Myocyte (in vitro differentiated cells): ENCODE measurements at places on chromosomes 12 and 14. TPM values are rescaled to one million over a fixed set of nuclear protein-coding genes. Genes with fewer than 3 reads are reported as not detected.

SLC25A47 gene
- not detected in 2 replicates for total RNA-seq

GRCh38 chr14:75361041-75361440, 66.8 kb upstream of the JDP2 start:
- DNase-seq: no peak

PTGES3 gene
- 73.5 and 82.2 TPM in 2 replicates for total RNA-seq

DNA sequence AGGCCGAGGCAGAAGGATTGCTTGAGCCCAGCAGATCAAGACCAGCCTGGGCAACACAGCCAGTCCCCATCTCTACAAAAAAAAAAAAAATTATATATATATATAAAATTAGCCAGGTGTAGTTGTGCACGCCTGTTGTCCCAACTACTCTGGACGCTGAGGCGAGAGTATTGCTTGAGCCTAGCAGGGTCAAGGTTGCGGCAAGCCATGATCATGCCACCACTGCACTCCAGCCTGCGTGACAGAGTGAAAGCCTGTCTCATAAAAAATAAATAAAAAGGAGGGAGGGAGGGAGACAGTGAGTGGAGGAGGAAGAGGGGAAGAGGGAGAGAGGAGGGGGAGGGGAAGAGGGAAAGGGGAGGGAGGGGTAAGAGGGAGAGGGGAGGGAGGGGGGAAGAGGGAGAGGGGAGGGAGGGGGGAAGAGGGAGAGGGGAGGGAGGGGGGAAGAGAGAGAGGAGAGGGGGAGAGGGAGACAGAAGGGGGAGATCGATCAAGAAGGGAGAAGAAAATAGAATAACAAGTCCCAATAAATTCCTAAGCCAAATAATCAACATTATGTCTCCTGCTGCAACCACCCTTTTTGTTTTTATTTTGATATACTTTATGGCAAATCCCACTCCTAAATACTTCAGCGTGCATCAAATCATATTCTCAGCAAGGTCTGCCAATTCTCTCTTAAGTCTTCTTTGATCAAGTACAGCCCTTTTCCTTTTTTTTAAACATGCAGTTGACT, 163.9 kb downstream of the MED13L start:
- no peak for DNase-seq

DNA sequence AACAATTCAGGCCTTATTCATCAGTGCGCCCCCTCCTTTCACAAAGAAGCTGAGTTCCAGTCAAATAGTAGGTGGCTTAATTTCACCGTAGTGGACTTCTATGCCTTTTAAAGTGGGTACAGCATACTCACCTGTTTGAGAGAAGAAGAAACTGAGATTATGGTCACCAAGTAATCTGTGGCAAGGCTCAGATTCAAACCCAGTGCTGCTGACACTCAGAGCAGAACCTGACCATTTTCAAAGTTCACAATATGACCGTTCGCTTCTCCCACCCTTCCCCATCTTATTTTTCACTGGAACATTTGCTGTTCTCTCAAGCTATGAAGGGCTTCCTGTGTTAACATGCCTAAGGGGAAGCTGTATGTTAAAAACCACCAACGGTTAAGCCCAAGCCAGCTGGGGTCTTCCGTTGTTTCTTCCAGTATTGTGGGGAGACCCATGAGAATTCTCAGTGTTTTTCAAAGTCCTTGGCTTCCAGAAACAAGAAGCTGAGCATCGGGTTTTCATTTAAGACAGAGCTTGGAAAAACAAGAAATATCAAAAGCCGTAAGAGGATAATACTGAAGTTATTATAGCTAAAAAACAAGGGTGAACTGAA, 6.1 kb upstream of the PSMA6 start:
- no peak for DNase-seq

- no peak for DNase-seq
Measured at GRCh38 chr12:122501489-122501989, 807 bp upstream of the ZCCHC8 start.

- DNase-seq: no peak
Measured at GRCh38 chr14:69891422-69891821, 12.2 kb downstream of the SMOC1 start.

IKBIP gene
- total RNA-seq: 31.7 and 36.9 TPM in 2 replicates

GRCh38 chr12:58905422-58905821, 14.9 kb downstream of the LRIG3 start:
- DNase-seq: no peak

DNA sequence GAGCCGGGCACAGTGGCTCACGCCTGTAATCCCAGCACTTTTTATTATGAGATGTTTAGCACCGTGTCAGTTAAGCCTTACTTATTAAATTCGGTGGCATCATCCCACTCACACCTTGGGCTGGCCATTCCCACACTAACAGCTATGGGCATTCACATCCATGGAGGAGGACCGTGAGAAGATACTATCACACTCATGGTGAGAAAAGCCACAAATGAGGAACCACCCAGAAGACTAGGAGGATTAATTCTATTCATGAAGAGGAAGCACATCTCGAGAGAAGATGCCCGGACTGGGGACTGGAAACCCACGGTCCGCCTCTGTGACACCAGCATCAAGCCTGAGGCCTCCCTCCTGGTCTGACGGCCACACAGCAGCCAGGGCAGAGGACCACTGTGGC, 4.9 kb downstream of the CDC42BPB start:
- no peak for DNase-seq

DNA sequence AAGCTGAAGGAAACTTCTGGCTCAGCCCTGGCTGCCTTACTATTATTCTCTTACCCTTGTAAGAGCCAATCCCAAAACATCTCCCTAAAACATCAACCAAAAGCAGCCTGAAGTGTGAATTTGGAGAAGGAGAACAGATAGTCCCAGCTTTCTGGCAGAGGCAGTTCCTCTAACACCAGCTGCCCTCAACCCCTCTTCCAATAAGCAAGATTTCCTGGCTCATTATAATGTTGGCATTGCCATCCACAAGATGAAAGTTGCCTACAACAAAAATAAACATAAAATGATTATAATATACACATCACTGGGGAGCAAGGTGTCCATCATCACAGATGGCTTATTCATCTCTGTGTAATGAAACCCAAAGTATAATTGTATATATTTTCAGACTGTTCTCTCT, 352.5 kb upstream of the CCDC196 start:
- no peak for DNase-seq

DNA sequence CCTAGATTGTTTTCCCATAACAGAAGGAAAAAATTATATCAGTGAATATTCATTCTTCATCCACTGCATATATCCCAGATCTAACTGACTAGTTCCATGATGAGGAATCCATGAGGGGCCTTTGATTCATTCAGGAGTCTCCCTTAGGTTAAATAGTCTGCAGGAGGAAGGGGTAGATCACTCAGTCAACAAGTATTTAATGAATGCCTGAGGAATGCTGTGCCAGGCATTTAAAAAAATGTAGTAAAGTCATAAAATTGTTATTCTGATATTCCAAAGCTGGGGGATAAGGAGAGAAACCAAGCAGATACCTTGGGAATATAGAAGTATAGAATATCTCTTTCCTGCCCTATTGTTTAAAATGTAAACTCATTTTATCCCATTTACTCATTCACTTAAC, 216.2 kb upstream of the CAND1 start:
- DNase-seq: no peak

KLC1 gene
- 669 and 703 TPM in 2 replicates for total RNA-seq

- DNase-seq: no peak
Measured at GRCh38 chr12:57775563-57776246, 3.3 kb downstream of the EEF1AKMT3 start.

- no peak for DNase-seq
Measured at GRCh38 chr14:104404922-104405321, 174.6 kb upstream of the C14orf180 start.

DNA sequence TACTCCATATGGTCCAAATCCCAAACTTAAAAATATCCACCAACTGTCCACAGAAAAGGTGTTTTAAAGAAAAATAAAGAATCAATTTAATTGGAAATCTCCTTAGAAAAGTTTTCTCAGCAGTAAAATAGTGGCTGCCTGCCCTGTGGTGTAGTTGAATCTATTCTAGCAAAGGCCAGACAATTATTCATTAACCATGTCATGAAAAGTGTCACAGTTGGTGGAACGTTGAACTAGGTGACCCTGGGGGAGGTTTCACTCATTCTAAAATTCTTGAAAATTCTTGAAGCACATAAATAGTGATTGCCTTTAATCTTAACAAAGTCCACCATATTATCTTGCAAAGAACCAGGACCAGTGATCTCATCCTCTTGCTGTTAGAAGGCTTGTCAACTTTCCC, 78.4 kb upstream of the GZMB start:
- DNase-seq: no peak

DNA sequence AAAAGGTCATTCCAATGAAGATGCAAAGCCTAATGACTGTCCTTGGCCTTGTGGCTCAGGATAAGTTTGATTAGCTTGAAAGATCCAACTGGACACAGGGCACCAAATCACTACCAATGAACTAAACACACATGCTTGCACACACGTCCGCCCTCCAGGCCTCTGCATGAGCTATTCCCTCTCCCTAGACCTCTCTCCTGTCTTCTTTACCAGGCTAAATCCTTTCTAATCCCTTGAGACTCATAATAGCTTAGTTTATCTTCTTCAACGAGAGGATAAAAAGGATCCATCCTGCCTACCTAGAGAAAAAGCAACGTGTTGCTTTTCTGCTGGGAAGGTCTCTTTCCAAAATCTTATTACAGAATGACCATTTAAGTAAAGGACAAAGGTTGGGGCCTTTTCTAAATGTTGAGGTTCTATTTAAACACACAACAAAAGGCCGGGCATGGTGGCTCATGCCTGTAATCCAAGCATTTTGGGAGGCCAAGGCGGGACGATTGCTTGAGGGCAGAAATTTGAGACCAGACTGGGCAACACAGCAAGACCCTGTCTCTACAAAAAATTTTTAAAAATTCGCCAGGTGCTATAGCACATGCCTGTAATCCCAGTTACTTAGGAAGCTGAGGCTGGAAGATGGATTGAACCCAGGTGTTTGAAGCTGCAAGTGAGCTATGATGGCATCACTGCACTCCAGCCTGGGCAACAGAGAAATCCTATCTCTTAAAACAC, 22.4 kb downstream of the PXN start:
- DNase-seq: no peak

DNA sequence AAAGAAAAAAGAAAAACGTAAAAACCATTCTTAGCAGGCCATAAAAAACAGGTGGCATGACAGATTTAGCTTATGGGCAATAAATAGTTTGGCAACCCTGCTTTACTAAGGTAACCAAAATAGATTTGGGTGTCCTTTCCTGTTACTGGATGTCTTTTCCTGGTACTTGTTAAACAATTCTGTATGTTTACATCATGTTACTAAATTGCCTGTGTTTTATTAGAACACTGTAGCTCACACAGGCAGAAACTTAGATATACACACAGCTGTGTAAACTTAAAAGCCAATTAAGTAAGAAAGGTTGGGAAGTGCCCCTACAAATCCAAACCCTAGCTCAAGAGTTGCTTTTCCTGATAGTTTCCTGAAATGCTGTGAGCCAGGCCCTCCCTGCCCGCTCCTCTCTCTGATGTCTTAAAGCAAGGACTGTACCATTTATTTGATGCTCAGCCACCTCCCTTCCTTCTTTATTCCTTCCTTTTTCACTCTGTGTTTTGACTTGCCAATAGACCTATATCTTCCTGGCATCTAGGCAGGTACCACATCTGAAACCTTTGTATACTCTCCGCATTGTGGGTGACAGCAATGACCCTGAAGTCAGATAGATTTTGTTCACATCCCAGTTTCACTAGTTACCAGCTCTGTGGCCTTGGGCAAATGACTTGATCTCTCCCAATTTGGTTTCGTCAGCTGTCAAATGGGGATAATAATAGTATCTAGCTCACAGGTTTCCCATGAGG, 3.7 kb upstream of the CAMKK2 start:
- peak; percentile 29 for DNase-seq

- DNase-seq: peak; percentile 88
Measured at GRCh38 chr12:89390802-89391673, 38.7 kb upstream of the DUSP6 start.

HNF1A gene
- total RNA-seq: not detected in 2 replicates

GRCh38 chr12:104155711-104156555, 17.9 kb upstream of the NFYB start:
- DNase-seq: no peak

DNA sequence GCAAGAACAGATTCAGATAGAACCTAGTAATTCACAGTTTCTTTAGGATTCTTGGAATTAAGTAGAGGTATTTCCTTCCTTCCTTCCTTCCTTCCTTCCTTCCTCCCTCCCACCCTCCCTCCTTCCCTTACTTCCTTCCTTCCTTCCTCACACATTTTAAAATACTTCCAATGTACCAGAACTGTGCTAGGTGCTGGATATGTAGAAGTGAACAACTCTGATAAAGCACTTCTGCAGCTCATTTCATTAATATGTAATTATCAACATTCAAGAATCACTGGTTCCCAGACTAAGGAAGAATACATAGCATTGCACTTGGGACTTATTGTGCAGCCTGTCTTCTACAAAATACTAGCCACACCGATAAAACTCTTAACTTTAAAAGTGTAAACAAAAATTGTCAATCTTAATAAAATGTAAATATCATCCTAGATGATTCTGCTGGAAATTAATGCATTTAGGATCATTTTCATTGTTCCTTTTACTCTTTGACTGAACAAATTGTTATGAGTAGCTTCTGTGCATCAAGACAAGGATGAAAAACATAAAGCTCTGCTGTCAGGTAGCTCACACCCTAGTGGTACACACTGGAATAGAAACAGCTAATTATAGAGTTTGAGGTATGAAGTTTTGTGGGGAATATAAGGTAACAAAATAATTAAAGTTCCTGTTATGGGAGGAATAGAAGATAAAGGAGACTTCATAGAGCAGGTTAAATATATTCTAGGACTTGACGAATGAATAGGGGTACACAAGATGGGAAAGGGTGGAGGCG, 99.9 kb upstream of the MYF6 start:
- DNase-seq: no peak

AHSA1 gene
- 165 and 207 TPM in 2 replicates for total RNA-seq

DNA sequence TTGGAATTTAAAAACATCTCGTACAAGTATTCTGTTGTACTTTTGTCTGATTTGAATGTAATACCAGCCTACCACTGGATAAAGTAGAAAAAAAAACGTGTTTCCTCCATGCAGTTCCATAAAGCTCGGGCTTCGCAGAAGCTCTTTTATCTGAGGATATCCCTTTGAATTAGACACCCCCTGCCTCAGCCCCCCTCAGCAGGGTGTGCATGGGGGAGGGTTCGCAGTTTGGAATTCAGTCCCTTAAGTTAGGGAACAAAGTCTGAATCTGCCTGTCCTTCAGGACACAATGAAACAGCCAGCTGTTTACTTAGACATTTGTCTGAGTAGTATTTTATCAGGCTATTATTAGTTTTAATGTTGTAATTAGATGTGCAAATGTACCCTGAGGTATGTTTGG, 234.0 kb upstream of the CAND1 start:
- no peak for DNase-seq

ZNF891 gene
- total RNA-seq: 1.0 and 1.2 TPM in 2 replicates
